ENCODE measurements at places on chromosomes 11 and 22. TPM values are rescaled to one million over a fixed set of nuclear protein-coding genes. Genes with fewer than 3 reads are reported as not detected.

Gene MMP13
- total RNA-seq = not detected

Gene DKK3
- 270 TPM for total RNA-seq

Gene CNIH2
- not detected for total RNA-seq

Gene MPZL2
- total RNA-seq = 53.7 TPM

Gene CD3E
- 3.6 TPM for total RNA-seq

Gene CLDN5
- 210 TPM for total RNA-seq

Gene TSPAN32
- 1.8 TPM for total RNA-seq

- DNase-seq = no peak
Measured at GRCh38 chr22:17098379-17098819, 13.6 kb downstream of the IL17RA start.

- DNase-seq = no peak
Measured at GRCh38 chr11:122724520-122724919, 69.0 kb downstream of the UBASH3B start.

DNA sequence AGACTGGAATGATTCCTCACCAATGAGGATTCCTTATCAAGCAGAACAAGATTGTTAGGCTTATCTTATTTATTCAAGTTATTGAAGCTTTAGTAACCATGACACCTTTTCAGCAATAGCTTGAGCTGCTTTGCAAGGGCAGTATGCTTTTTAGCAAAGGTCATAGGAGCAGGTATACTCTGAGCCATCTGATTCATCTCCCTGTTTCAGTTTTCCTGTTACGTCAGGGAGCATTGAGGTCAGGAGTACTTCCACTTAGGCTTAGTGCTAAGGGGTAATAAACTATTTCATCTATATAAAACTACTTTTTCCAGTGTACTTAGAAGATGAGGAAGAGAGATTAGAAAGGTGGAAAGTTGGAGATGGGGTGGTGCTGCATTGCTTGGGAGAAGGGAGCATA lies 17.7 kb upstream of the ANKRD42 start:
- DNase-seq = no peak

- DNase-seq = no peak
Measured at GRCh38 chr11:25423436-25424199, 908.3 kb upstream of the ANO3 start.

GRCh38 chr11:29200791-29201562 lies 815.9 kb downstream of the KCNA4 start:
- no peak for DNase-seq

DNA sequence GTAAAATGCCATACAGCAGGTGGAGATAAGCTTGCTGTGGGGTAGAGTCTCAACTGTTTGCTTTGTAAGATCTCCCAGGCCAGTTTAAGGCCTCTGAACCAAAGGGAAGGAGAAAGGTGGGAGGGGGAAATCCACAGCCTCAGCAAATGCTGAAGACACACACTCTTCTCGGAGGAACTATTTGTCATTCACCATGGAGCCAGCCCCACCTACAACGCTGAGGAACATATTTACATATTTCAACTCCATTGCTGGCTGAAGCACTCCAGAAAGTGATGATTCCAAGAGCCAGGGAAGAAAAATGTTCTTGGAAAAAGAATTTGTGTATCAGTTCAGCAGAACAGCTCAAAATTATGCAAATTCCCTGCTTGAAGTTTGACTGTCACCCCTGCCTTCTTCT lies 6.5 kb downstream of the TENM4 start:
- DNase-seq = no peak

DNA sequence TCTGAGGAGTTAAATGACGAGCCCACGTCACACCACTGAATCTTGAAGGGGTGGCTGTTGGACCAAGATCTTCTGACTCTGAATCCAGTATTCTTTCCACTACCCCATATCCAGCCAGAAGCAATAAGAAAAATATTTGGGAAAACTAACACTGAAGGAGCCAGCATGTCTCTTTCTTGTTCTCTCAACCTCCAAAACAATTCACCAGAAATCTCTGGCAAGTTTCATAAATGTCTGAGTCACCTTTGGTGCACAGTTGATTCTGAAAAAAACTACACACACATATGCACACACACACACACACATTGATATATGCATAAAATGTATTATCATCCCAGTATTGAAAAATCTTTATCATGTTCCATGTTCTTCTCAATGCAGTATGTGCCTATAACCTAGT lies 104.3 kb upstream of the BLID start:
- DNase-seq = no peak

DNA sequence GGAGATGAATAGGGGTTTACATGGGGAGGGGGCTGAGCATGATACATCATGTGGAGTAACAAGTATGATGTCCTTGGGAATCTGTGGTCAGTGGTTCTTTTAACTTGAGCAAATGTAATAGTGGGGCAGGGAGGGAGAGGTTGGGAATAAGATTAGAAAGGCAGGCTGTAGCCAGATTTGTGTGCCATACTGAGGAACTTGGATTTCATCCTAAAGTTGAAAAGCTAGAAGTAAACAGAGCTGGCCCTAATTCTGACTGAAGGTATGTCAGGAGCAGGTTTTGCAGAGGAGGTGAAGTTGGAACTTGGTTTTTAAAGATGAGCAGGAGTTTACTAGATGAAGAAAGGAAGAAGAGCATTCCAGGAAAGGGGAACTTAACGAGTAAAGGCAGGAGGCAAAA lies 108.3 kb upstream of the RRM1 start:
- no peak for DNase-seq

DNA sequence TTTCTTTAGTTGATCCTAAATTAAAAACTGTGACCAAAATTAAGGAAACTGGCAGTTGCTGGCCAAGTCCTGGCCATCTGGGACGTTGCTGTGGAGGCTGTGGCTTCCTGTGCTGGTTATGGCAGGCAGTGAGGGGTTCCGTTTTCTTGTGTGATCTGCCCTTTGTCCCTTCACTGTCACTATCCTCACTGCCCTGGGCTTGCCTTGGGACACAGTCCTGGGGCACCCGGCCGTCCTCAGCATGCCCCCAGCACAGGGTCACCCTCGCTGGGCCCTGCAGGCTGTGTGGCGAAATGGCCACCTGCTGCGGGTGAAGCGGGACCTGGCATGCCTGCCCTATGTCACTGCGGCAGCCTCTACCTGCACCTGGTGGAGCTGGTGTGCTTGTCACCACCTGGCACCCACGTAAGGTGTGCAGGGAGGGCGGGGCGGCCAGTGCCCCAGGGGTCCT lies 52.5 kb upstream of the SLC22A12 start:
- DNase-seq = no peak

GRCh38 chr11:75462117-75462653 lies 29.2 kb upstream of the KLHL35 start:
- DNase-seq = no peak

DNA sequence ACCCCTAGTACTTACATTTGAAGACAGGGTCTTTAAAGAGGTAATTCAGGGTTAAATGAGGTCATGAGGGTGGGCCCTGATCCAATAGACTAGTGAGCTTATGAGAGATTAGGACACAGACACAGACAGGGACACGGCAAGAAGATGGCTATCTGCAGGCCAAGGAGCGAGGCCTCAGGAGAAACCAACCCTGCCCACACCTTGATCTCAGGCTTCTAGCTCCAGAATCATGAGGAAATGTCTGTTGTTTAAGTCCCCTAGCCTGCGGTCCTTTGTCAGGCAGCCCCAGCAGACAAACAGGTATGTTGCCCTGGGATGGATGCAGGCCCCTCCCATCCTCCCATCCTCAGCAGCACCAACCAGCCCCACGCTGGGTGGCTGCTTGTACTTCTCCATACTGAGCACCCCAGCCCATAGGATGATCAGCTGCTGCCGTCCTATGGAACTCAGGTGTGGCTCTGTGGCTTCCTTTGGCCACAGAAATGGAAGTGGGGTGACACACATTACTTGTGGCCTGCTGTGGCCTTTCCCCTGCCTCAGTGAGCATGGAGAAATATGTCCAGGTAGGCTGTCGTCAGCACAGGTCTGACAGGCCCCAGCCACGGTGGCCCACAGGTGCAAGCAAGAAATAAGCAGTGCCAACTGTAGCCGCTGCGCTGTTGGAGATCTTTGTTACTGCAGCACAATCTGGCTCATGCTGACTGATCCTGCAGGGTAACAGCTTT lies 7.9 kb downstream of the GNB1L start:
- no peak for DNase-seq

GRCh38 chr11:130120045-130120444 lies 39.5 kb upstream of the ST14 start:
- no peak for DNase-seq

DNA sequence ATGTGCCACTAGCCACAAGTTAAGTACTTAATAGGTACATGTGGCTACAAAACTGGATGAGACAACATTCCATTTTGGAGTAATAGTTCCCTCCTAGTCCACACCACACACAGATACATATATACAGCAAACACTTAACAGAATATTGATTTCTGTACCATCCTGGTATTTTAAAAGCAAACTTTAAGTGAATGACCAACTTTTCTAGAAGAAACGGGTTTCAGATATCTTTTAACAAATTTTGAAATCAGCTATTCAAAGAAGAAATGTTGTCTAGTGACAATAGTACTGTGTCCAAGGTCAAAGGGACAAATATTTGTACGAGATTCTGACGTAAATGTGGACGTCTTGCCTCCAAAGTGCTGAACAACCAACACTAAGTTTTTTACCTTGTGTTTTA lies 12.3 kb upstream of the CARD16 start:
- no peak for DNase-seq
